AG09309 (cell line): ENCODE measurements at places on chromosomes 12 and 14.

DNA sequence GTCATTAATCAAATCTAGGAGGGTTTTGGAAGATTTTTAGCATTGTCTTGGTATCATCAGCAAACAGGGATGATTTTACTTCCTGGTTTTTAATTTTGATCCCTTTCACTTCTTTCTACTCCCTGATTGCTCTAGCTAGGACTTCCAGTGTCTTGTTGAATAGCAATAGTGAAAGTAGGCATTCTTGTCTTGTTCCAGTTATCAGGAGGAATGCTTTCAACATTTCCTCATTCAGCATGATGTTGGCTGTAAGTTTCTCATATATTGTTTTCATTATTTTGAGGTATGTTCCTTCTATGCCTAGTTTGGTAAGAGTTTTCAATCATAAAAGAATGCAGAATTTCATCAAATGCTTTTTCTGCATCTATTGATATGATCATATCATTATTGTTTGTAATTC lies 244.2 kb upstream of the CLEC14A start:
- DNase-seq: no peak

- no peak for DNase-seq
These were observed 7.4 kb downstream of the SERPINA12 start for GRCh38 chr14:94501588-94502516.

DNA sequence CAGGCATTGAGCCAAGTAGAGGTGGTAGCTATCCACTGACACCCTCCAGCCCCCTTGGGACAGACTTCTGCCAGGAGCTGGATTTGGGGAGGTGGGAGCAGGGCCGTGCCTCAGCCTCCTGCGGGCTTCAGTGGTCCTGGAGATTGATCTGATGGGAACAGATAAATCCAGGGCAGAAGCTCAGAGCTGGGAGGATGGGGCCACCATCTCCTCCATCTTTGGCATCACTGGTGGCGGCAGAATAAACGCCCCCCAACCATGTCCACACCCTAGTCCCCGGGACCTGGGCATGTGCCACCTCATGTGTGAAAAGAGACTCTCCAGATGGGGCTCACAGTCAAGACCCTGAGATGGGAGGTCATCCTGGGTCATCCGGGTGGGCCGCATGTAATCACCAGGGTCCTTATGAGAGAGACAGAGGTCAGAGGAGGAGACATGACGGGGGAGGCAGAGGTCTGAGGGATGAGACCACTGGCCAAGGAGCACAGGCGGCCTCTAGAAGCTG lies 209.6 kb upstream of the RTL1 start:
- DNase-seq: no peak

- DNase-seq: no peak
These were observed 82.3 kb upstream of the BCL11B start for GRCh38 chr14:99354166-99354875.

GRCh38 chr14:45015133-45015532 lies 53.1 kb downstream of the TOGARAM1 start:
- DNase-seq: no peak

DNA sequence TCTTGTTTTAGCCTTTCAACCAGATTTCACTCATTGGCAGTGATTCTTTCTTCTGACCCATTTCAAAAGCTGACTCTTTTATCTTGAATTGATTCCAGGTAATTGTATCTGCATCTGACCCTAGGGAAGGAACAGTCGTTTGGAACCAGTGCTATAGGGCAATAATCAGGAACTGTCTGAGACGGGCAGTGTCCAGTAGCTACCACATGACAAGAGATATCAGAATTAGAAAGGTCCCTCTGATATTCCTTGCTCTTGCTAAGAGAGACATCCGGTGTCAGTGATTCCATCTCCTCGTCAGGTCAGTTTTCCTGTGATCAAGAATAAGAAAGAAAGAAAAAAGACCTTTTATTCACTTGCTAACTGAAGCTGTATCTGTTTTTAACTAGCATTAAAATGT lies 47.8 kb upstream of the PDE3A start:
- DNase-seq: no peak

DNA sequence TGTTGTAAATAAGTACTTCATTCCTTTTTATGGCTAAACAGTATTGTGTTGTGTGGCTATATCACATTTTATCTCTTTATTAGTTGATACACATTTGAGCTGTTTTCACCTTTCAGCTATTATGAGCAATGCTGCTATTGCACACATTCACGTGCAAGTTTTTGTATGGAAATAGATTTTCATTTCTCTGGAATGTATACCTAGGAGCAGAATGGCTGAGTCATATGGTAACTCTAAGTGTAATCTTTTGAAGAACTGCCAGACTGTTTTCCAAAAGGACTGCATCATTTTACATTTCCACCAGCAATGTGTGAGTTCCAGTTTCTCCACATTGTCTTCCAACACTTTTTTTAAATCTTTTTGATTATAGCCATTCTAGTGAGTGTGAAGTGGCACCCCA lies 134.0 kb downstream of the SRGAP1 start:
- peak; percentile 61 for DNase-seq

DNA sequence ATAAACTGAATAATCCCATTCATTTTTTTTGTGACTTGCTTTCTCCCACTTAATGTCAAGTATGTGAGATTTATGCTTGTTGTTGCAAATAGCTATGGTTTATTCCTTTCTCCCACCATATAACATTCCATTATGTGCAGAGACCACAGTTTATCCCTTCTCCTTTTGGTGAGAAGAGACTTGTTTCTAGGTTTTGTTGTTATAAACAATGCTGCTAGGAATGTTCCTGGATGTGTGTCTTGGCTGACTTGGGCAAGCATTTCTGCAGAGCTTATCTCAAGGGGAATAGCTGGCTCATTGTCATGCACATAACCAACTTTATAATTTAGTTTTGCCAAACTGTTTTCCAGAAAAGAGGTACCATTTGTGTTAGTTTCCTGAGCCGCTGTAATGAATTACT lies 47.6 kb upstream of the PPP1CC start:
- peak; percentile 31 for DNase-seq

DNA sequence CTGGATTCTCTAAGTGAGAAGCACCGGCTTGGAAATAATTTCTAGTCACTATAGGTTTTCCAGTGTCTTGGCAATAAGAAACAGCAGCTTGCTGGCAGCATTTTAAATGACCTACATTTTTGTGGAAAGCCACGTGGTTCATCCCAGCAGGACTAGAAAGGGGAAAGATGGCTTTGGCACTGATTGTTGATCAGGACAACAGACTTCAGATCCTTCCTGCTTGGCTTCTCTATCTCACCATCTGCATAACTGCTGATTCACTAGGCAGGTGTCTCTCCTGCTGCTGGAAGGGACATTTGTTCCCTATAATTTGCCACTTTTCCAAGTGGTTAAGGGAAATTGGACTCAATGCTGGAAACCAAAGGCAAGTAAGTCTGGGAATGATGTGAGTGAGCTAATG lies 131.0 kb downstream of the TTC8 start:
- no peak for DNase-seq

DNA sequence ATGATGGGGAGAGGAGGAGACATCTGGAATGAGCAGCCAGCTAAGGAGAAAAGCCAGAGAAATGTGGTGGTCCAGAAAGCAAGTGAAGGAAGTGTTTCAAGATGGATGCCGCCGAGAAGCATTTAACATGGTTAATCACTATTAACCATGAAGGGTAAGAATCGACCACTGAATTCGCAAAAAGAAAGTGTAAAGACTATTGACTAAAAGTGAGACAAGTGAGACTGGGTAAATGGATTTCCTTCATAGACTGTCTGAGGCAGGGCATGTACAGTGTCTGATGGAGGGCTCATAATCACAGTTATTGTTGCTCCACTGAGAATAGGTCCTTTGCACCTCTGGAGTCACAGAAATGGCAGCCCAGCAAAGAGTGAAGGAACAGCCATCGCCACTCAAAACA lies 25.3 kb upstream of the CLMN start:
- no peak for DNase-seq

DNA sequence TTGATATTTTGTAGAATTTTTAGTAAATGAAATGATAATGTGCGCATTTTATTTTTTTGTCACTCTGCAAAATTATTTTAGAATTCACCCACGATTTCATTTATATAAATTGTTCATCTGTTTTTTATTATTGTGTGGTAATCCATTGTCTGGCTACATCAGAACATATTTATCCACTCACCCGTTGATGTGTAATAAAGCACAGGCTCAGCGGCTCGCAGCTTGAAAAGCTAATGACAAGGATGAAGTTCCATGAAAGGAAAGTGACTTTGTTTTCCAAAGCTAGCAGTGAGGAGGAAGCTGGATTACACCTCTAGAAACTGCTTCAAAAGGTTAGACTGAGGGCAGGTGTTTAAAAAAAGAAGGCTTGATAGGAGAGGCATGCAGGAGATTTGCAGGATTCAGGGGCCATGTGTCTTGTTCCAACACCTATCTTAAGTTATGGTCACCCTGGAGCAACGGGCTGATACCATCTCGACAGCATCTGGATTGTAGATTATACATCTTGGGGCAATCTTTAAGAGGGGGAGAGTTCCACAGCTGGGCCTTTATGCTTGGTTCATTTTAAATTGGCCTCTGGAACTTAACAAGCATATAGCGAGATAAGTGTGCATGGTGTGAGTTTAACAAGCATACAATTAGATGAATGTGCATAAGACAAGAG lies 194.1 kb downstream of the TMTC3 start:
- no peak for DNase-seq

DNA sequence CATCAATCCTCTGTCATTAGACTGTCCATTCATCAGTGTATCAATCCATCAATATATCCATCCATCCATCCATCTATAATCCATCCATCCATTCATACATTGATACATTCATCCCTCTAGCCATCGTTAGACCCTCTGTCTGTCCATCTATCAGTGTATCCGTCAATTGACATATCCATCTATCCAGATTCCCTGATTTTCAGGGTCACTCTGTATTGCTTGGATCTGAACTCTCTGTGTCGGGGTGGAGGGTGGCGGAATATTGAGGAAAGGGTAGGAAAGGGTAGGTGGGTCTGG lies 17.1 kb downstream of the SDSL start:
- DNase-seq: no peak

GRCh38 chr12:2226641-2227040 lies 173.9 kb downstream of the CACNA1C start:
- DNase-seq: no peak

GRCh38 chr12:67034110-67034879 lies 234.9 kb upstream of the CAND1 start:
- no peak for DNase-seq

DNA sequence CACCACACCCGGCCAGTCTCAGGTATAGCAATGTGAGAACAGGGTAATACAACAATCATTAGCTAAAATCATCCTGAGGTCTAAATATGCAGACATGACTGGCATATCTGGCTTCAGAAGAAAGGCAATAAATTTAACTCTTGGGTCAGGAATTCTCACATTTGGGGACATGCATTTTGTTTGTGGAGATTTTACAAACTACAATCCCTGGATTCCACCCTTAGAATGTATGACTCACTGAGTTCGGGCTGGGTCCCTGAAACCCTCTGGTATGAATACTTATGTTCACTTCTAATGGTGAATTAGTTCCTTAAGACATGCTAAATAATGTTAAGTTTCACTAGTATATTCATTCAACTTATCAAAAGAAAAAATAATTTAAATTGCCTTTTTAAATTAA lies 98.9 kb upstream of the HMGA2 start:
- DNase-seq: no peak

DNA sequence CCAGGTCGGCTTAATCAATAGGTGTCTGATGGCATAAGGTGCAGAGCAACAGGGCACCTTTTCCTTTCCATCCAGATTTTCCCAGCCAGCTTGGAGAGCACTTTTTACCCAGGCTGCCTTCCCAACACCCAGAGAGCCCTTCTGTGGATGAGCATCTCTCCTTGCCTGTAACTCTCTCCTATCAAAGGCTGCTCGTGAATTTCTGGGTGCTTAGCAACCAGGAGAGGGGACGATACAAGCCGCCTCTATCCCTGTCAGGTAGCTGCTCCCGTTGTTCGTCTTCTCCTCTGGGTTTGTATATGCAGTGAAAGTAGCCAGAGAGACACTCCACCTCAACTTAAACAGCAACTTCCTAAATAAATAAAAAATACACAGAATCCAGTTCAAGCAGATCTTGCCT lies 124.2 kb downstream of the CACNA1C start:
- DNase-seq: no peak

GRCh38 chr12:91413581-91414546 lies 231.2 kb upstream of the DCN start:
- peak; percentile 62 for DNase-seq

DNA sequence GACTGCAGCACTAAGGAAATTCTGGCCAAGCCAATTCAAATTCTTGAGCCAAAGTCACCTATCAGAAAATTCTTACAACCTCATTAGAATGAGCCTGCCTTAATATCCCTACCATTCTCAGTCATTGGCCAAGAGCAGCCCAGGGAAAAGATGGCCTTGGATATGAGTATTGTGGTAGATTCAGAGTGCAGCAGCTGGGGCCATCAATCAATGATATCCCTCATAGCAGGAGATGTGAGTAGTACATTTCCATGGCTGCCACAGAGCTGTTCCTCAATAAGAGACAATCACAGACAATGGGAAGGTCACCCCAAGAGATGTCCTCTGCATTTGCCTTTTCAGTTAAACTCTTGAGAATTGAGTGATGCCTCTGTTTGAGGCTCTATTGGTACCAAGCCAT lies 161.6 kb downstream of the DYRK2 start:
- DNase-seq: no peak

DNA sequence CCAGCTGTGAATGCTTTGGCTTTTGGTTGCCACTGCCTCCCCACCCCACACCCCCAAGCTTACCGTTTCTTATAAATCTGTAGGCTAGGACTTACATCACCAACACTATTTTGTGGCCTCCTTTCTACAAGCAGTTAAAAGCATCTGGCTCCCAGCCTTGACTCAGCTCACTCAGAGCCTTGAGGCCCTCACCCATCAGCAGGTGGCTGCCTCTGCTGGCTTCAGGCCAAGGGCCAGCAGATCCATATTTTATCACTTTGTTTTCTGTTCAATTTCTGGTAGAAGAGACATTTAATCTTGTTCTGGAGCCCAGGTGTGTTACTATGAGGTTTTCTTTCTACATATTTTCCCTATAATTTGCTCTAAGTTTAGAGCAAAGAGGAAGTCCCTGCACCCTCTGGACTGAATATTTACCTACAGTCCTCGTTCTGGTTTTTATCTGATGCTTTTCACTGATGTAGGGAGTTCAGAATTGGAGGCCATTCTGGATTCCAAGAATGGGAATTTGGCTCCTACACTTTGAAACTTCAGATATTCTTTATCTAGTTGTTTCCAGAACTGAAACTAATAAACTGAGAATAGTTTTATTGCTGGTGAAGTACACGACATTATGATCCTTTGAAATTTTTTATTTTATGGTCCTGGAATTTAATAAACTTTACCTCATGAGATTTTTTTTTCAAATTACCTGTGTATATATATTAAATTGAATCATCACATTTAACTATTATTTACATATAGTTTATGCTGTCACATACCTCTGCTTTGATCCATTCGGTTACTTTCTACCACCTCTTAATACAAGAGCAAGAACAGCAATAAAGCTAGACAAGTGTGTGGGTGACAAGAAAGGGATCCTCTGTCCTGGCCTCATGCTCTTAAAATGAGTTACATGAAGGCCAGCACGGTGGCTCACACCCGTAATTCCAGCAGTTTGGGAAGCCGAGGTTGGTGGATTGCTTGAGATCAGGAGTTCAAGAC lies 22.2 kb downstream of the PLBD1 start:
- no peak for DNase-seq
